Activated CD4-positive, alpha-beta T cell treated with anti-CD3 and anti-CD28 coated beads for 48 hours (primary cell): ENCODE measurements at places on chromosomes 6 and 20.

DNA sequence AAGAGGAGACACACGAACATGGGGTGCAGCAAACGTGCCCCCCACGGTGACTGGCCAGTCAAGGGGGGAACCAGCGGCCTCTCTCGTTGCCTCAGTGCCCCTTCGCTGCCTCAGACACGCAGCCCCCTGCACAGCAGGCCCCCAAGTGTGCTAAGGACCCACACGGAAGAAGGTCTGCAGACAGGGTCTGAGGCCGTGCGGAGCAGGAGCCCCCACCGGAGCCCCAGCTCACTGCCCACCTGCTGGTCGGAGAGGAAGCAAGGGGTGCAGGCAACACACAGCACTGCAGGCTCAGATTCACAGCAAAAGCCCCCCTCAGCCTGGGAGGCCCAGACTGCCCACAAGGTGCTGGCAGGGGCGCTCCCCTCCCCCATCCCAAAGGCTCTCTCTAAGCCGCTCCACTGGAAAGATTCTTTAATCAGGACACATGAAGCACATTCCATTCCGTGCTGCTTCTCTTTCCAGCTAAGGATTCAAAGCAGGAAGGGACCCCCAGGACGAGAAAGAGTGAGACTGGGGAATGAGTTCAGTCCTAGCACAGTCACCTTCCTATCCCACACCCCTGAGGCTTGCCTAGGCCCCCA, 105.1 kb downstream of the SLC23A2 start:
- DNase-seq, result no peak

GRCh38 chr6:71333697-71334096, 45.1 kb downstream of the OGFRL1 start:
- no peak for DNase-seq

GRCh38 chr6:104656235-104656634, 203.5 kb downstream of the HACE1 start:
- no peak for DNase-seq

GRCh38 chr6:39855356-39855995, 63.3 kb downstream of the DAAM2 start:
- no peak for DNase-seq

GRCh38 chr6:11033825-11034224, 10.3 kb downstream of the ELOVL2 start:
- no peak for DNase-seq

DNA sequence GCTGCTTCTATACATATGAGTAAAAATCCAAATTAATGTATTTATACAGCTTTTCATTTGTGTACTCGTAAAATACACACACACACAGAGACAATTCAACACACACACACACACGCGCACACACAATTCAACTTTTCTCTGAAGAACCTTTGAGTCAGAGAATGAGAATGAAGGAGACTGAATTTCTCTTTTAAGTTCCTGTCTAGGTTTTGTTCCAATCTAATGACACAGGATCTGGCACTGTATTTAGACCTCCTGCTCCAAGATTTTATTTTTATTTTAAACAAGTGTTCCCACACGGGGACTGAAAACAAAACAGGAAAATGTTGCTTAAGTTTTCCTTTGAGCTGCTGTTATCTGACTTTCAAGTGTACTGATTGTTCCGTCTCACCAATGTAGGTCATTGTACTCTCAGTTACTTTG, 250.8 kb downstream of the LAMA2 start:
- no peak for DNase-seq

DNA sequence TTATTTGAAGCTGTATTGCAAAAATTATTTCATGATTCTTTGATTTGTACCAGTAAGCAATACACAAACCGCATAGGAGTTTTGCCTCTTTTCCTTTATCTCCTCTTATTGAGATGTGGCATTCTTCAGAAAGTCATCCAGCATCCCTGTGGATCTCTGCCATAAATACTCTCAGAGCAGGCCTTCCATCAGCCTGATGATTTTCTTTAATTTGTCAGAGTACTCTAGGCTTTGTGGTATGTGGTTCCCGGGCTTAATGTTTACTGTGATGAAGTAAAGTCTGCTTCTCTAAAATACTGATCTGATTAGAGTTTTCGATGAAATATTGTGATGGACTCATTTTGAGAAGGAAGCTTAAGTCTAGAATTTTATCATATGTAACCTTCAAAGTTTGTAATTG, 31.1 kb upstream of the SLC35D3 start:
- DNase-seq, result no peak

GRCh38 chr6:133286765-133287164, 45.6 kb downstream of the EYA4 start:
- DNase-seq, result no peak

GRCh38 chr20:11076434-11077105, 402.8 kb upstream of the JAG1 start:
- no peak for DNase-seq

GRCh38 chr20:51275826-51276225, 252.9 kb upstream of the KCNG1 start:
- peak; percentile 11 for DNase-seq
